NCI-H1092 (cell line): ENCODE measurements at places on chromosomes 3 and 15.

DNA sequence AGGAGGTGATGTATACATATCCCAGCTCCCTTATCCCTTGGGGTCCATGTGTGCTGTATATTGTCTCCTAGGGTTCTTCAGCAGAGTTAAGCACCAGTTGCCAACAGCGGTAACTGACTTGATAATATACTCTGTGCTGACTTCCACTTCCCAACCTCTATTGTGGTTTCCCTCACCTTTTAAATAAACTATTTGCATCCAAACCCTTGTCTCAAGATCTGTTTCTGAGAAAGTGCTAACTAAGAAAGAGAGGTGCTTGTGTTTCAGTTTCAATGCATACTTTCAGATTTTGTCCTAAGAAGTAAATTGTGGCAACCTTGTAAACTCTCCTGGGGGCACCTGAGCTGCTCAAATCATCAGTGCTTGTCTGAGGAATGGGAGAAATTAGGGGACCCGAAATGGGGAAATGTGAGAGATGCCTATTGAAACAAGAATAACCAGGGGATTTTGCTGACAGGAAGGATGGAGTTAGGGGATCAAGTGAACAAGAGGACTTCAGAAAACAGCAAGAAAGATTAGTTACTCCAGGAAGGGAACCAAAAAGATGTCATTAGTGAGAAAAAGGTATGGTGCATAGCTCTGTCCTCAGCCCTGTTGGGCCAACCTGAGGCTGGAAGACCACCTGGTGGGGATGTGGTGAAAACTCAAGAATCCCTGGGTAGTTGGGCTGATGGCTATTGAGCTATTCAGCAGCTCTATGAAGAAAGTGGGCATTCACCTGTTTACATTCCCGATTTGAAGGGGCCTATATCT, 50.9 kb upstream of the MRPL3 start:
- no peak for DNase-seq

DNA sequence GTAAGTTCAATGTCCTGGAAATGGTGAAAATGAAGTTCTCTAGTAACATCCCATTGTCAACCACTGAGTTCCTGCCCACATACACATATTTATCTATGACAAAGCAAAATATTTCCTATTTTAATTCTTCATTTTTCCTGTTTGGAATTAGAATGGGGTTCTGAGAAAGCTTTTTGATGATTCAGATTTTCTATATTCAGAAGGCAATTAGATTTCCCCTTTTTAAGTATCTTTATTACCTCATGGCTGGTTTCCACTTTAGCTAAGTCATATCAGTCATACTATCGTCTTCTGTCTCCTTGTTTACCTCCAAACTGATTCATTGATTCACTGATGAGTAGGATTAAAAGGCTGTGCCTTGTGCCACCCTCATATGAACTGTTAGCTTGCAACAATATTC, 17.9 kb downstream of the ETFA start:
- no peak for DNase-seq

DNA sequence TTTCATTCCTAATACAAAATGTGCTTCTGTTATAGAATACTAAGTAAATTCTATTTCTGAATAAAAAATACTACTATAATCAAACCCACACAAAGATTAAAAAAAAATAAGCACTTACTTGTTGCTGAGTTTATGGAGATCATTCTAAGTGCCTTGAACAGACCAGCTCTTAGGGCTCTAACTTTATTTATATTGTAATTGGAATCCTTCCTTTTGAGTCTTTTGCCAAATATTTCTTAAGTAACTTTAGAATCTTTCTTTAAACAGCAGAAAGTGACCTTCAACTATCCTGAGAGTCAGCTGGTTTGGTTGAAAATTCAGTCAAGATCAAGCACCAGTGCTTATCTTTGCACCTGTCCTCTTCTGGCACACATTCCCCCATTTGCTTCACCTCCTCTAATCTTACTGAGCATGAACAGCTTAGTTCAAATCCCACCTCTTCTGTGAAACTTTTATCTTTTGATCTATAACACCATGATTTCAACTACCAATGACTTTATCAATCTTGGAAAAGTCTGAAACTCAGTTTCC, 149.3 kb downstream of the VPS13C start:
- DNase-seq, result no peak

GRCh38 chr15:69862540-69862939, 235.2 kb downstream of the TLE3 start:
- DNase-seq, result no peak

DNA sequence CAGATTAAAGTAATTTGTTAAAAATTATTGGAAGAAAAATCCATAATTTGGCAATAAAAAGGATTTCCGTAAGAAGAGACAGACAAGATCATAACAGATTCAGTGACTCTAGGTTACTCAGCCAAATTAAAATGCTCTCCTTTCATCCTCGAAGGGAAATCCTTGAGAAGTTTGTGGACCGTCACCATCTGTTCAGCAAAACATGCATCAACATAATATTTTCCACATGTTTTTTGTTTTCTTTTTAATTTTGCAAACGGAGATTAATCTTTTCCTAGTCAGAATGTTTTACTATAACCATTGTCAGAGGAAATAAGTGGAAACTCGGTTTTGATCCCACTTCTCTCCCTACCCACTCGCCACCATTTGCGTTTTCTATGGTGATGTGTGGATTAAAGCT, 128.3 kb downstream of the TMCO5A start:
- DNase-seq, result no peak

DNA sequence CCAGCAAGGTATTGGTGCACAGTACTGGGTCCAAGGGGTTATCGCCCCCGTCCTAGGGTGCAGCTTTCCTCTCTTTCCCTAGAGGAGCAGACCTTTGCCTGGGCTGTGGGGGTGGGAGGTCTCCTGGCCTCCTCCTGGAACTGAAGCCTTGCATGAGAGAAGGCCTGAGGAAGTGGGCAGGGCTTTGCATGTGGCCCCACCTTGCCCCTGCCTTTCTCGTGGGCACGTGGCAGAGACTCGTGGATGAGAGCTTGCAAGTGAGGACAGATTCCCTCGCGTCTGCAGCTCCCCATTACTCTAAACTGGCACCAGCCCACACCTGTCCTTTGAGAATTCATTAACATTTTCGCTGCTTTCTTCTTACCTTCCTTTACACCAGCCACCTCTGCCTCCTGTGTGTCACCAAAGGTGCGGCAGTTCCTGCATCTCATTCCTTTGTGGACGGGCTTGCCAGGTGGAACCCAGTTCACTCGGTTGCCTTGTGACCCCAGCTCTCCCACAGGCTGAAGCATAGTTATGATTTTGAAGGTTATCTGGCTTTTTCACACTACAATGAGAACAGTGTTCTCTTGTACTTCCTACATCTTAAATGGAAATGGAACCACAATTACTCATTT, 40.9 kb upstream of the NR2C2 start:
- no peak for DNase-seq

- peak; percentile 34 for DNase-seq
Observed at GRCh38 chr15:47987908-47988532, 132.8 kb upstream of the SLC24A5 start.

- no peak for DNase-seq
Observed at GRCh38 chr3:45596290-45596791, 1.8 kb downstream of the LIMD1 start.

- no peak for DNase-seq
Observed at GRCh38 chr3:16395212-16395611, 118.3 kb downstream of the RFTN1 start.

GRCh38 chr3:30475038-30475808, 131.2 kb upstream of the TGFBR2 start:
- DNase-seq, result no peak

DNA sequence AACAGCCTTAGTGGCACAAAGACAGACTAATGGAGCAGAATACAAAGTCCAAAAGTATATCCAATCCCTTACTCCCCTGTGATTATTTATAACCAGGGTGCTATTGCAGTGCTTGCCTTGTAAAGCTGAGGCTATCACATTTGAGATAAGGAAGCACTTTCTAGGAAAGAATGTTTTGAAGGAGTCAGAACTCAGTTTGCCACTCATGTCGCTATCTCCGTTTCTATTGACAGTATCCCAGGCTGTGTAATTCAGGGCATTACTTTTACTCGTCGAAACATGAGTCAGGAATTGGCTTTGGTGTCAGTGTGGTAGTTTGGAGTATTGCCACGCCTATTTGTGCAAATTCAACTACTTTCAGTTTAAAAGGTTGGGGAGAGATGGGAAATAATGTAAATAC, 78.4 kb downstream of the FBXL2 start:
- DNase-seq, result no peak

DNA sequence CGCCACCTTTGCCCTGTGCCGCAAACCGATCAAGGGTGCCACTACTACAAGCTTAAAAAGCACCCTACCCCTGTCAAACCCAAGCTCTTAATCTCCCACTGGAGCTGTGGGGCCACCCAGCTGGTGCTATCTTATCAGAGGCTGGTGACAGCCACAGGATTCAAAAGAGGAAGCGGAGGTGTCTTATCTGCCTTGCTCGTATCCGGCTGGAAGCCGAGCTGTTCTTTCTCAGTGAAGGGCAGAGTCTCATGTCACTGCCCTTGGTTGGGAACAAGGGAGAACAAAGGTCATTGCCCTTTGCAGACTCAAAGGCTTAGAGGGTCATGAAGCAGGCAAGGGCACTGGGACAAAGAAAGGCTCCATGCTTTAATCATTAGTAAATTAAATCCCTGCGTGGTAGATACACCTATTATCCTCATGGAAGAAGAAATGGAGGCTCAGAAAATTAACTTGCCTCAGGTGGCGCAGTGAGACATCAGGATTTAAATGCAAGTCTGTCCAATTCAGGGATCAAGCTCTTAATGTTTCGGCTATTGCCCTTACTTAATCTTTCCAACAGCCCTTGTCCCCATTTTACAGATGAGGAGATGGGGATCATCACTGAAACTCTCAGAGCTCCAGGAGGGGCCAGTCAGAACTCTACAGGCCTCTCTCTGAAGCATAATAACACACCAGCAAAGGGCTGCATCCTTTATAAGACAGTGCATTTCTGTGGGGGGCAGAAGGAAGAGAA, 360.0 kb upstream of the PROK2 start:
- DNase-seq, result no peak

GRCh38 chr3:118186051-118186450, 848.6 kb downstream of the IGSF11 start:
- no peak for DNase-seq

DNA sequence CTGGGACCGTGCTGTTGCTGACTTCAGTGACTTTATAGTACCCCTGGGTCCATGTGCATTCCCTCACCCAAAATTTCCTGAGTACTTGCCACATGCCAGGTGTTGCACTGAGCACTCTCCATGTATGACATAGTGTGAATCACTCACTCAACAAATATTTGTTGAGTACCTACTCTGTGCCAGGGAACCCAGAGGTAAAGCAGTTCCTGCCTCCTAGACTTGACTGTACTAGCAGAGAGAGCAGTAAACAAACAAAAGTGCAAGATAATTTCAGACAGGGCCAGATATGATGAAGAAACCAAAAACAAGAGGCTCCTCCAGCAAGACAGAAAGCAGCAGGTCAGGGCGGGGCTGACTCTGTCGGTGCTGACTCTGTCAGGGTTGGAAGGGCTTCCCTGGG, 12.2 kb downstream of the TGM4 start:
- DNase-seq, result no peak

DNA sequence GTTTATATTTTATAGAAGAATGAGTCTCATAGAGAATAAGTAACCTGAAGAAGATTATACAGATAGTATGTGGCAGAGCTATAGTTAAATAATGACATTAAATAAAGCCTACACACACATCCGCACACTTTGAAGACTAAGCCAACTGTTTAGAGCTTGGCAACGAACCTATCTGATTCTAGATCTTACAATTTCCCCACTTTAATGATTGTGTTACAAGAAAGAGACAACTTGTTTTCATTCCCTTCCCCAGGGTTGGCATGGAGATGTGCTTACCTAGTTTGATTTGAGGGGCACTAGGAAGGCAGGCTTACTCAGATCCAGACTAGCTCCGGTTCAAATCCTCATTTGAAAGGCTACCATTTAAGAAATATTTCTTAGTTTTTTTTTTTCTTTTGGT, 61.9 kb upstream of the CBLB start:
- no peak for DNase-seq

DNA sequence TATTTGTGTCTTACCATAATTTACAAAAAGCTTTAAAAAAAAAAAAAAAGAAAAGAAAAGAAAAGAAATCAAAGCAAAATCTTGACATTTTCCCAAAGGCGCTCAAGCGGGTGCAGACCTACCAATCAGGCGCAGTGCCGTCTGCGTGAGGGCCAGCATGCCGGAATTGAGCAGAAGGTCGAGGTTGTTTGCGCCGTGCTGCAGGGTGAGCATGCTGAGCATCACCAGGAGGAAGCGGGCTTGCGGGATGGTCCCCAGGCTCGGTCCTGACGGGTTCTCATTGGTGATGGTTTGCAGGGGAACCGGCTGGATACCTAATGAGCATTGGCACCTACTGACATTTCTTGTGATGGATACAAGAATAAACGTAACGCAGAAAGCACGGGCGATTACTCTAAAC, 93.9 kb downstream of the HERC2 start:
- no peak for DNase-seq

DNA sequence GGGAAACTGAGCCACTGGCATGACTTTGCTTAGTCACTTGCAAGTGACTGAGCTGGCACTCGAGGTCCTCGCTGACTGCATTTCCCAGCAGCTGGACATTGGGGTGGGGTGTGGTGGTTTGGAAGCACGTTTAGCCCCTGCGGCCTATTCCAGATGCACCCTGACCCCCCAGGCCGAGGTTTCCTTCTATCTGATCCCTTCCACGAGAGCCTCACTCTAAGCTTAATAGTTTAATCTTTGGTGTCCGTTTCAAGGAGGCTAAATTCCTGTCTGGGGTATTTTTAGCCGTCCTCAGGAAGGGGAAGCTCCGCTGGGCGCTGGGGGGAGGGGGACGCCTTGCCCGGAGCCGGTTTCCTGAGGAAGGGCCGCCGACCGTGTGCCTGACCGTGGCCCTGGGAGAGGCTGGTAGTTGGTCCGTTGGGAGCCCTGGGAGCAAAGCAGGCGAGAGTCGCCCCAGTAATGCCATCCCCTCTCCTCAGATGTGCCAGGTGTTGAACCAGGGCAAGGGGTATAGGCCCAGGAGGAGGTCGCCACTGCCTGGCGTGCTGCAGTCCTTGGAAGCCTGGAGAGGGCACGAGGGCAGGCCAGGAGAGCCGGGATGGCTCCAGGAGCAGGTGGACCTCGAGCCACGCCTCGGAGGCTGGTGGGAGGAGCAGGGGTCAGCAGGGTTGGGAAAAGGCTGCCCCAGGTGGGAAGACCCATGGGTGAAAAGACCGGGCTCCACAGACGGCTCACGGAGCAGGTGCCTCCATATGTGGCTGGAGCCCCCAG, 37.2 kb downstream of the IDH2 start:
- DNase-seq, result no peak

DNA sequence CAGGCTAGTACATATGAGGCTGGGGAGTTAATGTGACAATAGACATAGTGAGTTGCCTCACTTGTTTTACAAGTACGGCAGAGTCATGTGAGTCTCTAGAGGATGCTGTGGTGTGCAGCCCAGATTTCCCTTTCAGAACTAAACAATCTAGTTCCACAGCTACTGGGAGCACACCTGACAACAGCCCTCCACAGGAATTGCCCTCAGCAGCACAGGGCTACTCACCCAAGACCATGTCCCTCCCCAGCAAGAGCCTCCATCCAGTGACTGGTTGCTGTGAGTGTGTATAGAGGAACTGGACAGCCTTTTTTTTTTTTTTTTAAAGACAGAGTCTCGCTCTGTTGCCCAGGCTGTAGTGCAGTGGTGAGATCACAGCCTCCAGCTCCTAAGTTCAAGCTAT, 40.2 kb upstream of the UBE2E2 start:
- no peak for DNase-seq
